KG1 (cell line): ENCODE measurements at places on chromosomes 4 and X.

GRCh38 chr4:150801833-150802232, 213.3 kb downstream of the LRBA start:
- no peak for DNase-seq

- no peak for DNase-seq
Observed at GRCh38 chr4:180610324-180610723, 1632.9 kb upstream of the TENM3 start.

- no peak for DNase-seq
Observed at GRCh38 chrX:55149242-55149641, 60.4 kb downstream of the PAGE2 start.

DNA sequence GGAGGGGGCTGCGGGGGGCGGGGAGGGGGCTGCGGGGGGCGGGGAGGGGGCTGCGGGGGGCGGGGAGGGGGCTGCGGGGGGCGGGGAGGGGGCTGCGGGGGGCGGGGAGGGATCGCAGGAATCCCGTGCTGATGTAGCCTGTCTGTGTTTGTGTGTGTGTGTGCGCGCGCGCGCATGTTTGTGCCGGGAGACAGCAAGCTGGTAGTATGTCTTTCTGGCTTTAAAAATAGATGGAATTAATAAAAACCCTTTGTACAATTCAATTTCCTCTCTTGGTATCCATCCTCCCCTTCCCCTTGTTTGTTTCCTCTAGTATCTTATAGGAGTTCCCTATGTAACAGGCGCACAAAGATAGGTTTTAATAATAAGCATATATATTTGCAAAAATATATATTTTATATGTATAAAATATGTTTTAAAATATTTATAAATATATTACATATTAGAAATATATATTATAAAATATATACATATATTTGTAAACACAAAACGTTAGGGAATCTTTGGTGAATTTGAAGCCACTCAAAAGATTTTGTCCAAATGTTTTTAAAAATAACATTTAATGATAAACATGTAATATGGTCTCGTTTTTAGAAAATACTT, 782 bp downstream of the ARHGAP24 start:
- no peak for DNase-seq

DNA sequence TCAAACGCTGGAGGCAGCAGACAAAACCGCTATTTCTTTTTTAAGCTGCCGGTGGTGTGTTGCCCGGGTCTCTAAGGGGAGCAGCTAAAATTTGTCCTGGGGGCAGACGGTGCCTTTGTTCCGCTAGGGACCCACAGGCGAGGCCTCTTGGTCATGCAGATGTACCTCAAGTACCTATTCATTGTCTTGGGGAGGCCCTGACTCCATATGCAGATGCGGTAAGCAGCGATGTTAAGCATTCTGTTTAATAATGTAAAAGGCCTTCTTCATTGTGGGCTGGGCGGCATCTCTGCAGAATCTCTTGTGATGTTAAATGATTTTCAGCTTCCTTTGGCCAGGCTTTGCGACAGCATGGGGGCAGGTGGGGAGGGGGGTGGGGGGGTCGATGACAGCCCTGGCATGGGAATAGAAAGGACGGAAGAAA, 98.9 kb upstream of the PJA1 start:
- no peak for DNase-seq

DNA sequence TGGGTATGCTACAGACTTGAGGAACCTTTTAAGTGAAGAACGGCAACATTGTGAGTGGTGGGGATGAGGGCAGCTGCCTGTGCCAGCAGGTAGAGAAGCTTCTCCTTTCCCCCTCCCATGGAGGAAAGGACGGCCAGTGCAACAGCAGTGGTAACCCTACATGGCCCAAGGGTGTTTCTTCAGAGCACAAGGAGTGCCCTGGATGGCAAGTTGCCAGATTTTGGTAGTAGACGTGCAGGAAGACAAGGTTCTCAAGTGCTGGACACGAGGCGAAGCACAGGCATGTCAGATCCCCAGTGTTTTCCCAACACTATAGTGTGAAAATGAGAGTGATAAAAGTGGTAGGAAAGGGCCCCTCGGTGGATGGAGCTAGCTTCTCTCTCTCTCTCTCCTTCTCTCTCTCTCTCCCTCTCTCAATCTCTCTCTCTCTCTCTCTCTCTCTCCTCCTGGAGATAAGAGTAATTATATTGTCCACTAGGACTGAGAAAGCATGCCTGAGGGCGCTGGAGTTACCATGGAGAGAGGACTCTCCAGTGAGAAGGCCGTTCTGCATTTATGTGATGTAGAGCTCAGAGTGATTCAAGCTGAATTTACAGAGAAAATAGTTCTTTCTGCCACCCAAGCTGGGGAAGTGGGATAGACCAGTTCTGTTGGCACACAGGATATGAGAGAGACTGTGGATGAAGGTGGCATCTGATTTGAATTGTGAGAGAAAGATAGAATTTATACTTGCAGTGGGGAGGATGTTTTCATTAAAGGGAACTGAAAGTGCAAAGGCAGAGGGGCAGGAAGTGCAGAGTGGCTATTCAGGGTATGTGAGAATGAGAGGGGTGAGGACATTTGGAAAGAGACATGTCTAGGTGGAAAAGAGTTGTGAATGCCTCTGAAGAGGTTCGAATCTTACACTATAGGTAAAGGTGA, 25.7 kb upstream of the TRPC3 start:
- no peak for DNase-seq
